ENCODE measurements at places on chromosomes 12 and 14. TPM values are rescaled to one million over a fixed set of nuclear protein-coding genes. Genes with fewer than 3 reads are reported as not detected.

The RAD9B gene
- 0.11 TPM for total RNA-seq

The SLC10A1 gene
- not detected for total RNA-seq

The CRACR2A gene
- total RNA-seq, result 1.2 TPM

The TMEM63C gene
- total RNA-seq, result 14.7 TPM

The SERPINA5 gene
- total RNA-seq, result not detected

The SOAT2 gene
- total RNA-seq, result not detected

The FAM90A1 gene
- total RNA-seq, result 0.11 TPM

The COX8C gene
- 0.39 TPM for total RNA-seq

The FOXN4 gene
- not detected for total RNA-seq

The NELL2 gene
- not detected for total RNA-seq

The TEX22 gene
- total RNA-seq, result 0.39 TPM

The BMP4 gene
- not detected for total RNA-seq

The RNASE11 gene
- not detected for total RNA-seq

The LRRC9 gene
- total RNA-seq, result not detected

The MGST1 gene
- total RNA-seq, result 15.7 TPM

The CCDC197 gene
- total RNA-seq, result not detected

The DLK1 gene
- total RNA-seq, result not detected

The HOXC5 gene
- total RNA-seq, result 0.79 TPM

The ZNF605 gene
- total RNA-seq, result 11.3 TPM

The CMA1 gene
- total RNA-seq, result not detected

The DTX3 gene
- 16.1 TPM for total RNA-seq

The MEG3 gene
- total RNA-seq, result 1,167 TPM

The FGFR1OP2 gene
- 20.0 TPM for total RNA-seq

The AICDA gene
- total RNA-seq, result not detected

The EIF2B1 gene
- 25.5 TPM for total RNA-seq

The SLC39A5 gene
- 0.39 TPM for total RNA-seq

The NFE2 gene
- total RNA-seq, result under 0.01 TPM

The IL22 gene
- total RNA-seq, result not detected

The PLEKHH1 gene
- 1.2 TPM for total RNA-seq

The RNASE2 gene
- not detected for total RNA-seq

The SLC16A7 gene
- 7.9 TPM for total RNA-seq

The SYT1 gene
- total RNA-seq, result 0.54 TPM

The TSHR gene
- 0.22 TPM for total RNA-seq
